ENCODE measurements at places on chromosomes 2 and 18. TPM values are rescaled to one million over a fixed set of nuclear protein-coding genes. Genes with fewer than 3 reads are reported as not detected.

Gene FEV
- not detected for total RNA-seq

Gene ERFE
- total RNA-seq, result not detected

- no peak overlapping the region for H3K4me3 ChIP-seq
- no peaks in the 10 kb centered on the region for H3K36me3 ChIP-seq
- no peak overlapping the region for H3K27ac ChIP-seq
- H3K27me3 ChIP-seq, result no peaks in the 10 kb centered on the region
- H3K4me1 ChIP-seq, result no peaks in the 10 kb centered on the region
These were observed 149.6 kb upstream of the GALNT5 start for GRCh38 chr2:157107877-157108276.

DNA sequence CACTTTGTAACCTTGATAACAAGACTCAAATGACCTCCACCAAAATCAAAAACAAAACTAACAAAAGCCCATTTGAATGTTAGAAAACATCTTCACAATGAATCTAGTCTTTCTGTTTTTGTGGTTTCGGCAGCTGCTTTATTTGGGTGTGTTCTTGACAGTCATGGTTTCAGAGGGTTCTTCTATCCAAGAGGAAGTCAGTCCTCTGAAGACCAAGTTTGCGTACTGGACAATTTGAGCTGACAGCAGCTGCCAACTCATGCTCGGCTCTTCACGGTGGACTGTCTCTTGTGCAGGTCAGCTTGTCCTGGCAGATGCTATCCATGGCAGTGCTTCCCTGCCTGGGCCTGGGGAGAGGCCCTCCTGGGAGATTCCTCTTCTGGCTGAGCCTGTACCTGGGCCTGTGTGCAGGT lies 91.0 kb downstream of the TMEM17 start:
- no peak overlapping the region for H3K27ac ChIP-seq
- DNase-seq, result no peak
- no peaks in the 10 kb centered on the region for H3K27me3 ChIP-seq
- peaks cover 19% of the 10 kb centered on the region for H3K4me1 ChIP-seq

DNA sequence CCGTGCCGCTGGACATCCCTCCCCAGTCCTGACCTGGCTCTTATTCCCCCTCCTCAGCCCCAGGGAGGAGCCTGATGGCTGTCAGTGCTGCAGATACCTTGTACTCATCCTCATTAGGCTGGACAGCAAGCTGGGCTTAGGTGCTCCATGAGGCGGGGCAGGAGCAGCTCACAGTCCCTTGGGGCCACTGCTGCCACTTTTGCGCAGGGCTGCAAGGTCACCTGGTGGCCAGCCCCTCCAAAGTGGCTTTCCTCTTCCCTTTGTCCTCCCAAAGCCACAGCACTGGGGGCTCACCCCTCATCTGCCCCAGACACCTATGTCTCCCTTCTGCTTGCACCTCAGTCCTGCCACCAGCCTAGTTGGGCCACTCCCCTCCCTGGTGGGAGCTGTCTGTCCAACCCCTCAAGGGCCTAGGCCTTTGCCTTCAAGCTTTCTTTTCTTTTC lies 60.8 kb downstream of the FAM168B start:
- H3K4me1 ChIP-seq, result no peaks in the 10 kb centered on the region
- H3K27ac ChIP-seq, result peak overlapping the region; percentile 58

GRCh38 chr2:203777030-203777429 lies 70.6 kb downstream of the CD28 start:
- DNase-seq, result no peak
- no peak overlapping the region for H3K4me3 ChIP-seq
- no peaks in the 10 kb centered on the region for H3K27me3 ChIP-seq
- H3K4me1 ChIP-seq, result peaks cover 3% of the 10 kb centered on the region

Measured in upper lobe of right lung (tissue), 1 donor.